HT1080 (cell line): ENCODE measurements at places on chromosomes 3 and 15. TPM values are rescaled to one million over a fixed set of nuclear protein-coding genes. Genes with fewer than 3 reads are reported as not detected.

The CTXN2 gene
- not detected in 2 replicates for total RNA-seq

The SNX22 gene
- 2.3 TPM in 2 replicates for total RNA-seq

The TUSC7 gene
- not detected in 2 replicates for total RNA-seq

The FBXL22 gene
- total RNA-seq = 0.60 and 1.9 TPM in 2 replicates

The FBXW12 gene
- total RNA-seq = not detected in 2 replicates

The CHL1 gene
- total RNA-seq = not detected in 2 replicates

The ADGRG7 gene
- total RNA-seq = not detected in 2 replicates

The TRH gene
- not detected in 2 replicates for total RNA-seq

The ONECUT1 gene
- total RNA-seq = not detected in 2 replicates

The TMEM43 gene
- total RNA-seq = 86.4 and 98.0 TPM in 2 replicates

The BCHE gene
- total RNA-seq = 0.03 TPM in 1 of 2 replicates, not detected in the other

The GOLGA8O gene
- 0.10 TPM in 1 of 2 replicates, not detected in the other for total RNA-seq

The AMIGO3 gene
- 2.0 and 3.2 TPM in 2 replicates for total RNA-seq

The UBAP1L gene
- 0.37 and 0.47 TPM in 2 replicates for total RNA-seq

The ALDH1L1 gene
- 12.9 and 14.5 TPM in 2 replicates for total RNA-seq

The EPHB3 gene
- 0.94 and 1.00 TPM in 2 replicates for total RNA-seq

The ST3GAL6 gene
- total RNA-seq = 11.1 and 12.4 TPM in 2 replicates

The MASP1 gene
- total RNA-seq = 1.3 TPM in 1 of 2 replicates, not detected in the other

The HGD gene
- not detected in 2 replicates for total RNA-seq

The CYP8B1 gene
- not detected in 2 replicates for total RNA-seq

The DLEC1 gene
- total RNA-seq = not detected in 2 replicates

The DYNC1LI1 gene
- total RNA-seq = 49.1 and 54.9 TPM in 2 replicates

The GRAMD1C gene
- 2.4 TPM in 2 replicates for total RNA-seq

The HYAL1 gene
- total RNA-seq = 0.40 and 0.43 TPM in 2 replicates

The STRC gene
- total RNA-seq = not detected in 2 replicates

The MESP2 gene
- not detected in 2 replicates for total RNA-seq

The KLHL6 gene
- total RNA-seq = not detected in 2 replicates

The SPG21 gene
- total RNA-seq = 39.5 and 52.6 TPM in 2 replicates

The SH3GL3 gene
- 2.1 and 3.5 TPM in 2 replicates for total RNA-seq

The GOLGA6L22 gene
- total RNA-seq = not detected in 2 replicates

The FGD5 gene
- total RNA-seq = not detected in 2 replicates

The IL5RA gene
- total RNA-seq = not detected in 2 replicates

The CTSH gene
- total RNA-seq = 10.6 and 16.2 TPM in 2 replicates

The RFX7 gene
- total RNA-seq = 3.2 and 4.6 TPM in 2 replicates

The LHFPL4 gene
- total RNA-seq = not detected in 2 replicates

The SPTSSB gene
- 0.23 TPM in 1 of 2 replicates, not detected in the other for total RNA-seq

The CCR9 gene
- total RNA-seq = not detected in 2 replicates

The RHOV gene
- total RNA-seq = 0.43 and 1.5 TPM in 2 replicates

The SERP1 gene
- total RNA-seq = 474 and 568 TPM in 2 replicates

The GRAMD2A gene
- total RNA-seq = not detected in 2 replicates

The CLDN1 gene
- 0.20 and 0.37 TPM in 2 replicates for total RNA-seq

The ZNF80 gene
- total RNA-seq = not detected in 2 replicates

The HIGD2B gene
- not detected in 2 replicates for total RNA-seq

The FRMD4B gene
- 12.9 and 19.1 TPM in 2 replicates for total RNA-seq

The TMEM44 gene
- 16.9 TPM in 2 replicates for total RNA-seq

The NEK10 gene
- 0.47 and 1.0 TPM in 2 replicates for total RNA-seq

The CACNA1D gene
- not detected in 2 replicates for total RNA-seq

The GPD1L gene
- 11.9 and 16.5 TPM in 2 replicates for total RNA-seq

The CKMT1B gene
- total RNA-seq = 0.20 and 0.27 TPM in 2 replicates

The SEMA5B gene
- total RNA-seq = not detected in 2 replicates

The MUSTN1 gene
- total RNA-seq = 0.30 TPM in 1 of 2 replicates, not detected in the other

The PIERCE2 gene
- 0.27 and 1.00 TPM in 2 replicates for total RNA-seq

The SLC28A1 gene
- total RNA-seq = not detected in 2 replicates

The SLC22A13 gene
- total RNA-seq = 0.07 TPM in 1 of 2 replicates, not detected in the other

The BCL2A1 gene
- total RNA-seq = 6.7 and 7.9 TPM in 2 replicates

The TEX55 gene
- not detected in 2 replicates for total RNA-seq

The RPL35A gene
- total RNA-seq = 1,111 and 1,615 TPM in 2 replicates

The NBEAL2 gene
- total RNA-seq = 42.1 and 42.7 TPM in 2 replicates
